ENCODE measurements at places on chromosomes 7 and 10.

- DNase-seq = no peak
Observed at GRCh38 chr10:34154383-34154900, 660.7 kb downstream of the PARD3 start.

DNA sequence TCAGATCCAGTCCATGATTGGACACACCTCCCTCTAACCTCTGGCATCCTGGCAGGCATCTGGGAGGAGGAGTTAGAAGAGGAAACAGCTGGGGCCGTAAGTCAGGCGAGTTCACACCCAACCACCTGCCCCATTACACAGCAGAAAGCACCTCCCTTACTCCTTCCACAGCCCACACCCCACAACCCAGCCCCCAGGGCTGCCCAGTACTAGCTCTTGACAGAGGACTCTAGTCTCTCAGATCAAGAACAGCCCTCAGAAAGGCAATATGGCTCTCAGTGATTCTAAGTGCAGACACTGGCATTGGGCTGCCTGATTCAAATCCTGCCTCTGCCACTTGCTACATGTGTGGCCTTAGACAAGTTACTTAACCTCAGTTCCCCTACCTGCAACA, 34.1 kb downstream of the KCNMA1 start:
- DNase-seq = no peak

- no peak for DNase-seq
Observed at GRCh38 chr7:105026750-105027149, 12.7 kb downstream of the KMT2E start.

DNA sequence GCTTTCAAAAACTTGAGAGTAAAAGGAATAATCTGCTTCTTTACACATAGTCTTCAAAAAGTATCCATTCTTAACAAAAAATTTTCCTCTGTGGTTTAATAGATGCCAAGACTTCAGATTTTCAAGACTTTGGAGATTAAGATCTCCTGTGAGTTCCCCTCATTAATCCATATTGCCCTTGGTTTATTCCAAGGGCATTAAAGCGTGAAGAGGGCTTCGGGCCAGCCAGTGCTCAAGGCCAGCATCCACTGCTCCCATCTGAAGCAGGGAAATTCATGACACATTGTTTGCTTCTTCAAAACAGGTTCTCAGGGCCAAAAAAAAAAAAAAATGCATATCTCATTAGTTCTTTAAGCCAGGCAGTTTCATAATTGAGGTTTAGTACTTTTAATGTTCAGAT, 137.3 kb upstream of the RHOBTB1 start:
- DNase-seq = no peak

DNA sequence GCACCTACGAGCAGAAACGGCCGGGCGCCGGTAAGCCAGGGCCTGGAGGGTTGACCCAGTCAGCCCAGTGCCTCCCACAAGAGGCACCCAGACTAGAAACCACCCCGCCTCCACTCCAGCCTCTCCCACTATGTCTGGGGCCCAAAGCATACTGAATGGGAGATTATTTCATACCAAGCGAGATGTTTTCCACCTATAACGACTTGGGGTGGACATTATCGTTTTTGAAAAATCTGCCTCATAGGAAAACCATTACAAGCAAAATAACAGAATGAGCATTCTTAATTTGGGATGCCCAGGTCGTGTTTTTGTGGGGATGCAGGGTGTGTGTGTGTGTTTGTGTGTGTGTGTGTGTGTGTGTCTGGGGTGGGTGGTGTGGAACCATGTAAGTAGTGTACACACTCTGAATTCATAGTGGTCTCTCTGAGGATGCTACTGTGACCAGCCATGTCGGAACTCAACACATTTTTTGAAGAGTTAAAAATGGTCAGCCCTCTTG, 1.6 kb downstream of the HOXA6 start:
- no peak for DNase-seq

- DNase-seq = no peak
Observed at GRCh38 chr7:131655866-131656265, 99.4 kb upstream of the PODXL start.

DNA sequence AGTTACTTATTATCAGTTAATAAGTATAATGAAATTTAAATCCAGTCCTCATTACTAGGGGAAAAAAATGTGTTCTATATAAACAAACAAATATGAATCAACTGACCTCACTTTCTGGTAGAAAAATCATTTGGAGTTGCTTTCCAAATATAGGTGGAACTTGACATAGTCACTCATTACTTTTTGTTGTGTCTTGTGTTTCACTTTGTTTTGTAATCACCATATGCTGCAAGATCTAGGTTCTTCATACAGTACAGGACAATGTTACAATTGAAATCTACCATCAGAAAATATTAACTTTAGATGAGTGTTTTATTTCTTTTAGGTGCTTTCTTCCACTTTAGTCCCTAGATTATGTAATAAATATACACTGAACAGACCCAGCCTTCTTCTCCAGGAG, 16.9 kb downstream of the TFEC start:
- DNase-seq = no peak
